Mesothelial cell of epicardium (in vitro differentiated cells): ENCODE measurements at places on chromosomes 1 and 21.

DNA sequence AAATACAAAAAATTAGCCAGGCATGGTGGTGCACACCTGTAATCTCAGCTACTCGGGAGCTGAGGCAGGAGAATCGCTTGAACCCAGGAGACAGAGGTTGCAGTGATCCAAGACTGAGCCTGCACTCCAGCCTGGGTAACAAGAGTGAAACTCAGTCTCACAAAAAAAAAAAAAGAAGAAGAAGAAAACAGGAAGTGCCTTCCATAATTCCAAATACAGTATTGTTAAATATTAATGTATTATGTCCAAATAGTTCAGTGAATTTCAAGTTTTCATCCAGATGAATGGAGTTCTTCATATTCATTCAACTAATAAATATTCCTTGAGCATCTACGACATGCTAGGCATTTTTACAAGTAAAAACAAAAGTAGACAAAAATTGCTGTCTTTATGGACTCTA lies 33.3 kb downstream of the PLEKHO1 start:
- no peak overlapping the region for H3K4me3 ChIP-seq
- H3K27ac ChIP-seq = no peak overlapping the region
- peaks cover 4% of the 10 kb centered on the region for H3K4me1 ChIP-seq
- no peak for DNase-seq
- no peaks in the 10 kb centered on the region for H3K27me3 ChIP-seq
- no peaks in the 10 kb centered on the region for H3K36me3 ChIP-seq

DNA sequence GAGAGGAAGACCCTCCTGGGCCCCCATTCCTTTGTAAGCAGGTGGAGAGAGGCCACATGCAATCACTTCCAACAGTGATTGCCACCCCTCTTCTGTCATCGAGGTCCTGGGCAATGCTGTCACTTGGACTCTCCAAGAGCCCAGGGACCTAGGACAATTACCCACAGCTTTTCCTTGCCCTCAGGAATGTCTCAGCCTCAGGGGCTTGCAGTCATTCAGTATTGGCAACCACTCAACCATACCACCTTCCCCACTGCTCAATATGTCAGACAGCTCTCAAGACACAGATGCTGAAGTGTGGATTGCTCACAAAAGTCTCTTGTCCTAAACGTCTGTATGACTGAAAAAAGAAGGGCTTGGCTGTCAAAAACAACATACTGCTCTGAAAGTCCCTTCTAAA lies 87.8 kb downstream of the PTPN14 start:
- peak overlapping the region; percentile 8 for H3K27ac ChIP-seq
- H3K4me3 ChIP-seq = no peak overlapping the region
- no peak for DNase-seq
- peaks cover 67% of the 10 kb centered on the region for H3K4me1 ChIP-seq

DNA sequence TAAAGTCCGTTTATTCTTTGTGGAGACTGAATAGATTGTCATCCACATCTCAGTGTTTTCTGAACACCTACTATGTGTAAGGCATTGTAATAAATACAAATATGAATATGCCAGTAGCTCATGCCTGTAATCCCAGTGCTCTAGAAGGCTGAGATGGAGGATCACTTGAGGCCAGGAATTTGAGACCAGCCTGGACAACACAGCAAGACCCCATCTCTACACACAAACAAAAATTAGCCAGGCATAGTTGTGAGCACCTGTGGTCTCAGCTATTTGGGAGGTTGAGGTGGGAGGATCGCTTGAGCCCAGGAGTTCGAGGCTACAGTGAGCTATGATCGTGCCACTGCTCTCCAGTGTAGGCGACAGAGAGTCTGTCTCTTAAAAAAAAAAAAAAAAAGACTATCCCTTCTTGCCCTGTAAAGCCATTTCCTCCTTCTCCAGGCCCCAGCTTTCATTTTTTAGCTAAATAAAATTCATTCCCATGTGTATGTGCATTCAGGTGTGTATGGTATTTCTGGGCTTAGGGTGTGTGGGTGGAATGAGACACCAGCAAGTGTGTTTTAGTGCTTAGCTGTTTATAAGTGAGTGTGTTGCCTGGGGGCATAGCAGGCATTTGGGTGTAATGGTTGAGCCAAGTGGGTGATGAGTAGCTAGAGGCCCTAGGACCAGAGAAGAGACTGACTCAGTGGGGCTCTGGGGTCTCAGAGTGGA lies 7.8 kb downstream of the CELSR2 start:
- H3K36me3 ChIP-seq = peaks cover 7% of the 10 kb centered on the region
- peaks cover 27% of the 10 kb centered on the region for H3K4me1 ChIP-seq
- DNase-seq = no peak
- H3K4me3 ChIP-seq = no peak overlapping the region
- H3K27ac ChIP-seq = no peak overlapping the region
- no peaks in the 10 kb centered on the region for H3K27me3 ChIP-seq

- H3K4me3 ChIP-seq = no peak overlapping the region
- H3K27me3 ChIP-seq = no peaks in the 10 kb centered on the region
- H3K27ac ChIP-seq = no peak overlapping the region
- no peaks in the 10 kb centered on the region for H3K36me3 ChIP-seq
- peaks cover 13% of the 10 kb centered on the region for H3K4me1 ChIP-seq
- no peak for DNase-seq
Observed at GRCh38 chr21:26766826-26767325, 78.3 kb downstream of the ADAMTS1 start.
